Activated naive CD4-positive, alpha-beta T cell treated with anti-CD3 and anti-CD28 coated beads, Interleukin-2, amount 50 U/mL, for 72 hours (primary cell): ENCODE measurements at places on chromosomes 6 and 20. TPM values are rescaled to one million over a fixed set of nuclear protein-coding genes. Genes with fewer than 3 reads are reported as not detected.

Gene PKIB
- total RNA-seq, result 1.1 TPM

Gene PRDM1
- 12.5 TPM for total RNA-seq

Gene SOX18
- total RNA-seq, result 0.39 TPM

Gene C4B
- 3.9 TPM for total RNA-seq

Gene PTCRA
- not detected for total RNA-seq

Gene RBBP8NL
- not detected for total RNA-seq
